ENCODE measurements at places on chromosomes 5 and 9. TPM values are rescaled to one million over a fixed set of nuclear protein-coding genes. Genes with fewer than 3 reads are reported as not detected.

DNA sequence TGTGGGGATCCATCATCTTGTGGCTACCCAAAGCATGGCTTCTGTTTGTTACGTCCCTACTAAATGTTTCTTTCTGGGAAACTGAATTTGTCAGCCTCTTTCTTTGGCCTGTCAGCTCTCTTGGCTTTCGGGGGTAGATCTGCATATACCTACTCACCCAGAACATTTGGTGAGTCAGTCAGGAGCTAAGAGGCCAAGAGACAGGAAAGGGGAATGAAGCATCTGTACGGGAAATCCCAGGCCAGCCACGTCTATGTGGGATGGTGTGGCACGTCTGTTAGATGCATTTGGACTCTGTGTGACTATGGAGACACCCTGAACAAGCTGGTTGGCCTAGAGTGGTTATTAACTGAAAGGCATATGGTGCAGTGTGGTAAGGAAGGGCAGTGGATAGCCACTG, 58.1 kb downstream of the CDO1 start:
- H3K4me3 ChIP-seq: no peak overlapping the region
- no peaks in the 10 kb centered on the region for H3K36me3 ChIP-seq
- no peak overlapping the region for H3K27ac ChIP-seq
- DNase-seq: no peak
- no peaks in the 10 kb centered on the region for H3K4me1 ChIP-seq
- H3K27me3 ChIP-seq: no peaks in the 10 kb centered on the region

Gene CDH9
- polyA plus RNA-seq: not detected

- H3K36me3 ChIP-seq: no peaks in the 10 kb centered on the region
- DNase-seq: no peak
- H3K4me3 ChIP-seq: no peak overlapping the region
- H3K27me3 ChIP-seq: peaks cover 18% of the 10 kb centered on the region
- no peak overlapping the region for H3K27ac ChIP-seq
Observed at GRCh38 chr5:115189866-115190265, 20.2 kb upstream of the TRIM36 start.

Gene BNC2
- polyA plus RNA-seq: not detected

GRCh38 chr5:133902511-133903118, 65.8 kb downstream of the C5orf15 start:
- H3K4me1 ChIP-seq: no peaks in the 10 kb centered on the region
- no peaks in the 10 kb centered on the region for H3K36me3 ChIP-seq
- H3K4me3 ChIP-seq: no peak overlapping the region
- DNase-seq: no peak

DNA sequence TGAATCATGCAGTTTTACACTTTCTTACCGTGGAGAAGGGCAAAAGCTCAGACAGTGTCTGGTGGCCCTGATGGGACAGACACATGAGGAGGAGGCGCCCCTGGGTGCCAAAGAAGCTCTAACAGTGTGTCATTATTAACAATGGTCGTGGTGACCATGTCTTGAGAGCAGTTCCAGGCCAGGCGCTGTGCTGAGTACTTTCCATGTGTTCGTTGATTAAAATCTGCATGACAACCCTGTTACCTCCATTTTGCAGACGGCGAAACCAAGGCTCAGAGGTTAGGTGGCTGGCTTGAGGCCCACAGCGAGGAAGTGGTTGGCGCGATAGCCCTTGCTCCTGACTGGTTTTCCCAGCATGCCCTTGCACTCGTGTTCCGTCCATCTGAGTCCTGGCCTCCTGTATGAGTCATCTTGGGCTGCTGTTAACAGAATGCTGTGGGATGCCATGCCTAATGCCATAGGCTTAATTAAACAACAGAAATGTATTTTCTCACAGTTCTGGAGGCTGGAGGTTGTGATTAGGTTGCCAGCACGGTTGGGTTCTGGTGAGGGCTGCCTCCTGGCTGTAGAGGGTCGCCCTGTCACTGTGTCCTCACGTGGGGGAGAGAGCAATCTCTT, 92.0 kb downstream of the AMBP start:
- no peaks in the 10 kb centered on the region for H3K27me3 ChIP-seq
- no peak overlapping the region for H3K4me3 ChIP-seq
- H3K4me1 ChIP-seq: no peaks in the 10 kb centered on the region

All from CD4-positive, CD25-positive, alpha-beta regulatory T cell (primary cell).